ENCODE measurements at places on chromosomes 11 and 22.

DNA sequence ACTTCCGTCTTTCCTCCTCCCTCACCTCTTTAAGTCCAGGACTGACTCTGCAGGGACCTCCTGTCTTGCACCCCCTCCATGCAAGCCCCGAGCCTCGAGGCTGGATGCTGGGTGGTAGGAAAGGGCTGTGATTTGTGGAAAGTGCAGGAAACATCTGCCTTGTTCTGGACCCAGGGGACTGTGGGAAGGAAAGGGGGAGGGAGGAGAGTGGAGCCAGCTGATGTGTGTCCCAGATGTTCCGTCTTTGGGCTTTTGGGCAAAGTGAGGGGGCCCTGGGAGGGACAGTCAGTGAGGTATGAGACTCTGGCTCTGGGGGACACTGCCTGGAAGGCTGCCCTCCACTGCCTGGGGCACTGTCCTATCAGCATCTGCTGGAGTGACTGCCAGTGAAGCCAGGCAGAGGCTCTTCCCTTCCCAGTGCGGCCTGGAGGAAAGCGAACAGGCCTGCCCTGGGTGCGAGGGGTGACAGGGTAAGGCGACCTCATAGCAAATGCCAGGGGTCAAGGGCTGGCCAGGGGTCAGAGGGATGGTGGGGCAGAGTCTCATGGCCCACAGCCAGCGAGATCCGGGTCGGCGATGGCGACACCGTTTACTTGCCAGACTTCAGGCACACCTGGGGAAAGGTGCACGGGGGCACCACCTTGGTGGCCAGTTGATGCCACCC is 1.7 kb downstream of the MRGPRD start:
- DNase-seq: no peak

DNA sequence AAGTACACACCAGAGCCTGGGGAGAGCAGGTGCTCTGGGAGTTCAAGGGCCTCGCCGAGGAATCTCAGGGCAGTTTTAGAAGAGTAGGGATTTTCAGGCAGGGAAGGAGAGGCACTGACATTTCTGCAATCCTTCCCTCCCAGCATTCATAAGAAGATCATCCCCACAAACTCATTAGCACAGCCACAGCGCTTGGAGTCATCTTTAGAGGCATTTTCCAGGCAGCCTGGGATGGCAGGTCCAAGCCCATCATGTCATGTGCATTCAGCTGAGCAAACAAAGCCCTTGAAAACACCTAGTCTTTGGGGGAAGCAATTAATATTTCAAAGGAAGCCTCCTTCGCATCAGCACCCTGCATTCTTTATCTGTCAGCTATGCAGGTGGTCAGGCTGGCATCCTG is 43.8 kb downstream of the MAP6 start:
- DNase-seq: no peak

DNA sequence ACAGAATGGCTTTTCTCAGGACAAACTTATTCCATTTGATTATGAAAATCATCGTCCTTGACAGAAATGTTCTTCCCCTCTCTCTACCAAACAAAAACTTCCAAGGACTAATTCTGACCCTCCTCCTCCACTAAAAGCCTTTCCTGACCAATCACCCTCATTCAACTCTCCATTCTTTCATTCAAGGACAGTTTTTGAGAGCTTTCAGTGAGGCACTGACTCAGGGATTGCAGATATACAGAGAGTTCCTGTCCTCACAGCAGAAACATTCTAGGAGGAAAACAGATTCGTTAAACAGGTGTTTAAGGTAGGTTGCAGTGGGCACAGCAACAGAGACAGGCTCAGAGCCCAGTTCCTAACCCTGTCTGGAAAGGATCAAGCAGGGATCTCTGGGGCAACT is 41.5 kb downstream of the OR4D9 start:
- no peak for DNase-seq

- DNase-seq: no peak
Observed at GRCh38 chr11:128496249-128496648, 91.1 kb downstream of the ETS1 start.

DNA sequence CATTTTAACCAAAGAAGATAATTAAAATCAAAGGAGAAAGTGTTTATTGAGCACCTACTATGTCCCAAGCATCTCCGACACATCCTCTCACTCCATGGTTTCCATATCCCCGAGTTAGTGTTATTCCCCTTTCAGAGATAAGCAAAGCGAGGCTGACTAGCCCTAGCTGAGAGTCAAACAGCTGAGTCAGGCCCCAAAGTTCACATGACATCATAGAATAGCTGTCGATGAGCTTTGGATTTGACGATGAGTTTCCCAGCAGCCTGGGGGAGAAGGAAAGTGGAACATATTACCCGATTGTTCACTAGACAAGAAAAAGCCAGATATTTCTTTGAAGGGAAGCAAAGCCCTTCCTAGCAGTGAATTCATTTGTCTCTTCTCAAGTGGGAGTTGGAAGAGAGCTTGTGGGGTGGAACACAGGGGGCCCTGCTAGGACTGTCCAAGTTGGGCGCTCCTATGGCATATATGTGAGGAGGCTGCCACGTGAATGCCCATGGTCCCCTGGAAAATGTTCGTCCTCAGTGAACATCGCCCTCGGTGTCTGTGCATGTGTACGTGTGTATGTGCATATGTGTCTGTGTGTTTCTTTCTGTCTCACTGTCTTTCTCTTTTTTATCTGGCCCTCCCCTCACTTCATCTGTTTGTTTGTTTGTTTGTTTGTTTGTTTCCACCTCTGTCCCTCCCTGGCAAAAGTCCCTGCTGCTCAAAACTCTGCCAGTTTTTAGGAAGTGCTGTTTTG is 493 bp upstream of the CYTH4 start:
- no peak for DNase-seq

DNA sequence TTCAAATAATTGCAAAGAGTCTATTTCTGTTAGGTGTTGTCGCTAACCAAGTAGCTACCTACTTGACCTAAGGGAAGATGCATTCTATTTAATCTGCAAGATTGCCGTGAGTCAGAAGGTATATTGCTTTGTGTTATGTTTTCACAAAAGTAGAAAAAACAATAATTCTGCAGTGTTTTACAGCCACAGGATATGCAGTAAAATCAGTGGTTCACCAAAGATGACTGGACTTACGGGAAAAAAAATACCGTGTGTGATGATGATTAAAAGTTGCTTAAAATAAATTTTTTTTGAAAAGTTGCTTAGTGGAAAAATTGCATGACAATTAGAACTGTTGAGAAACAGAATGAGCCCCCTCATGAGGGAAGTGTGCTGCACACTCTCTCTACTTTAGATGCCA is 209.1 kb downstream of the DDX10 start:
- DNase-seq: no peak

Data from GM13977 (cell line).